ENCODE measurements at places on chromosomes 3 and 15. TPM values are rescaled to one million over a fixed set of nuclear protein-coding genes. Genes with fewer than 3 reads are reported as not detected.

SENP5 gene
- total RNA-seq = 34.4 TPM

PP2D1 gene
- total RNA-seq = not detected

FANCD2 gene
- 11.5 TPM for total RNA-seq

CRTAP gene
- total RNA-seq = 32.9 TPM

CCR8 gene
- not detected for total RNA-seq

SCAMP5 gene
- total RNA-seq = 1.6 TPM
